ENCODE measurements at places on chromosomes 7 and 10.

DNA sequence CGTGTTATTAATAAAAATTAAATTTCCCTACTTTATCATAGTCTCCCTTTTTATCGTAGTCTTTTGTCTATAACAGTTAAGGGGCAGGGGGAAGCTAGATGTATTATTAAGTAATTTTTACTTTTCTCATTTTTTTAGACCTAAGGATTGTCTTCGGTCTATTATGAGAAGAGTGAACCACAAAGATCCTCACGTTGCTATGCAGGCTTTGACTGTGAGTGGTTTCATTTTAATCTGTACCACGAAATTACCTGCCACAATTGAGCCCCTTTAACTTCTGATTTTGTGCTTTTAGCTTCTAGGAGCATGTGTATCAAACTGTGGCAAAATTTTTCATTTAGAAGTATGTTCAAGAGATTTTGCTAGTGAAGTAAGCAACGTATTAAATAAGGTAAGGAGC, 40.6 kb downstream of the STAM start:
- no peaks in the 10 kb centered on the region for H3K27me3 ChIP-seq
- H3K27ac ChIP-seq, result peak overlapping the region; percentile 85
- peaks cover 28% of the 10 kb centered on the region for H3K36me3 ChIP-seq
- peaks cover 62% of the 10 kb centered on the region for H3K4me1 ChIP-seq

DNA sequence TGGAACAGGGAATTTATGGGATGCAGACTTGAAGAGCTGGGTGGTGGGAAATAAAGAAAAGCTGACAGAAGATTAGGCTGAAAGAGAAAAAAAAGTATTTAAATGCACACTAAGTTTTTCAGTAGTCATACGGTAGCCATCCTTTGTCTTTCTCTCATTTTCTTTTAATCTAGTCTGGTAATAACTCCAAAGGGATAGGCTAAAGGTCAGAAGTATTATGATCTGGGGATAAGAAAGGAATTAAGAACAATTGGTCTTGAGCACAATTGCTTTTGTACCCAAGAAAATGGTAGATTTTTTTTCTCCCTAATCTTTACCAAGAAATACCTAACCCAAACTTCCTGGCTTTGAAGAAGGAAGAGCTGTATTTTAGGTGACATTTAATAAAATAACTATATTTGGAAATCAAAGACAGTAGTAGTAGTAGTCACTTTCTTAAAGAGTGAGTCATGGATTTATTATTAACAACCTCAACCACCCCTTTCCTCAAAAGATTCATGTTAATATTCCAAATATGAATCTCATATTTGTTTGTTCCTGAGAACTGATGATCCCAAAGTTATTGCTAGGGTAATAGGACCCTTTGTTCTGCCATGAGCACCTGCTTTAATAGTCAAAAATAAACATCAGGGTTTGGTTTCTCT, 120.2 kb upstream of the ODAD2 start:
- no peak overlapping the region for H3K27ac ChIP-seq
- no peak overlapping the region for H3K4me3 ChIP-seq
- H3K36me3 ChIP-seq, result peaks cover 9% of the 10 kb centered on the region
- no peak for DNase-seq
- no peaks in the 10 kb centered on the region for H3K4me1 ChIP-seq
- H3K27me3 ChIP-seq, result no peaks in the 10 kb centered on the region

GRCh38 chr7:110529175-110529574, 561.8 kb upstream of the LRRN3 start:
- no peak for DNase-seq
- H3K27me3 ChIP-seq, result no peaks in the 10 kb centered on the region
- no peak overlapping the region for H3K4me3 ChIP-seq
- H3K36me3 ChIP-seq, result no peaks in the 10 kb centered on the region
- no peaks in the 10 kb centered on the region for H3K4me1 ChIP-seq
- no peak overlapping the region for H3K27ac ChIP-seq

- DNase-seq, result no peak
- H3K4me1 ChIP-seq, result no peaks in the 10 kb centered on the region
- no peak overlapping the region for H3K27ac ChIP-seq
- no peak overlapping the region for H3K4me3 ChIP-seq
- no peaks in the 10 kb centered on the region for H3K27me3 ChIP-seq
- no peaks in the 10 kb centered on the region for H3K36me3 ChIP-seq
These were observed 160.8 kb upstream of the TCF7L2 start for GRCh38 chr10:112789248-112789647.

GRCh38 chr7:142478479-142479220, 220.8 kb upstream of the PRSS58 start:
- H3K4me1 ChIP-seq, result peaks cover 45% of the 10 kb centered on the region
- no peak overlapping the region for H3K27ac ChIP-seq
- no peaks in the 10 kb centered on the region for H3K27me3 ChIP-seq
- H3K4me3 ChIP-seq, result no peak overlapping the region

- no peaks in the 10 kb centered on the region for H3K27me3 ChIP-seq
- no peak overlapping the region for H3K27ac ChIP-seq
- H3K4me1 ChIP-seq, result no peaks in the 10 kb centered on the region
These were observed 37.0 kb downstream of the GPR22 start for GRCh38 chr7:107506674-107507339.

DNA sequence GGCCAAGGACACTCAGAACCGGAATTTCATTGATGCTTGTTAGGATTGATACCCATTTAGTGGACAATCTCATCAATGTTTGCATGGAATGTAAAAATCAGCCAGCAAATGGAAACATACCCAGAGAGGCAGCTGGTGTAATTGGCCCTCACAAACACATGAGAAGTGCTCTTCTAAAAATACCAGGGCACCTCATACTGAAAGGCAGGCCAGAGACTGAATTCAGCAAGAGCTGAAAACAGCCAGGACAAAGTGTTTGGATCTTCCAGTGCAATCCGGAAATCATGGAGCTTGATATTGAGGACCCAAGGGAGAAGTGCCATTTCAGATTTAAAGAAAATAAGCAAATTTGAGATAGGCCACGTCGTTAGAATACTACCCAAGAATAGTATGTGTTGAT, 498.6 kb downstream of the GALNT17 start:
- no peaks in the 10 kb centered on the region for H3K27me3 ChIP-seq
- no peak overlapping the region for H3K4me3 ChIP-seq
- H3K4me1 ChIP-seq, result no peaks in the 10 kb centered on the region
- no peak overlapping the region for H3K27ac ChIP-seq
- no peak for DNase-seq
